ENCODE measurements at places on chromosomes 4 and X. TPM values are rescaled to one million over a fixed set of nuclear protein-coding genes. Genes with fewer than 3 reads are reported as not detected.

- no peak for DNase-seq
Observed at GRCh38 chr4:76060506-76060905, 14.0 kb upstream of the ART3 start.

GRCh38 chr4:188783606-188784160 lies 644.4 kb downstream of the TRIML1 start:
- DNase-seq: no peak

GRCh38 chrX:119669424-119670037 lies 23.4 kb downstream of the SEPTIN6 start:
- DNase-seq: peak; percentile 85

- no peak for DNase-seq
Observed at GRCh38 chr4:74950200-74950599, 17.3 kb downstream of the PARM1 start.

DNA sequence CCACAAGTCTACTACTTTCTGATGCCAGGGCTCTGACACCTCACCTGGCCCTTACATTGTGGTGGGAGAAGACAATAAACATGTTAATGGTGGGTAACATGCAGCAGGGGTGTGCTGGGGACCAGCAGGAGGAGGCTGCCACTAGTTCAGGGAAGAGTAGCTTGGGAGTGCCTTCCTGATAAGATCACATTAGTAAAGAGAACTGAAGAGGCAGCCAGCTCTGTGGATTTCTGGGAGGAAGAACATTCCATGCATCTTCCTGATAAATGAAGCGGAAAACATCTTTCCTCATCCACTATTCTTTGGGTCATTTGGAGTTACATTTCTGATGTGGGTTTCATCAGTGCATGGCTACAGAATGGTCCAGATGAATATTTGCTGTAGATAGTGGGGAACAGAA lies 9.0 kb downstream of the RNF150 start:
- DNase-seq: no peak

DNA sequence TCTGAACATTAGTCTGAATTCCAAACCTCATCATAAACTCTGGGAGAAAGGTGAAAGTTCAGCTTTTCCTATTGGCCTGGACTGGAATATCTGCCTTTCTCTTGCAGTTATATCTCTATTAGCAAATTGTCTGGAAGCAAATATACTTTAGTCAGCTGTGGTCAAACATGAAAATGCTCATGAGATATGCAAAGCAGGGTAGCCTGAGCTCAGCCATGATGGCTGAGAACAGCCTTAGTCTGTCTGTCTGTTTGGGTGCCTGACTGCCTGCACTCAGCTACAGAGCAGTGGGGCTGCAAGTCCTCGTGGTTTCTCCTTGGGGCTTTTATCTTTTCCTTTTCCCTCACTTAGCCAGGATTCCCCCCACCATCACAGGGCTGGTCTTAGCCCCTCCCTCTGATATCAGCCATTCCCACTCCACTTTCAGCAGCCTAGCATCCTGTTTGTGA lies 19.5 kb upstream of the PGRMC2 start:
- DNase-seq: no peak

- no peak for DNase-seq
Observed at GRCh38 chrX:5054852-5055251, 1173.8 kb downstream of the NLGN4X start.

- no peak for DNase-seq
Observed at GRCh38 chr4:33184657-33185290, 2464.6 kb downstream of the PCDH7 start.

GRCh38 chr4:159512348-159512747 lies 409.5 kb downstream of the RAPGEF2 start:
- DNase-seq: no peak

- DNase-seq: no peak
Observed at GRCh38 chr4:78629991-78630541, 78.5 kb downstream of the ANXA3 start.

ADGRL3 gene
- 0.13 TPM for total RNA-seq

DNA sequence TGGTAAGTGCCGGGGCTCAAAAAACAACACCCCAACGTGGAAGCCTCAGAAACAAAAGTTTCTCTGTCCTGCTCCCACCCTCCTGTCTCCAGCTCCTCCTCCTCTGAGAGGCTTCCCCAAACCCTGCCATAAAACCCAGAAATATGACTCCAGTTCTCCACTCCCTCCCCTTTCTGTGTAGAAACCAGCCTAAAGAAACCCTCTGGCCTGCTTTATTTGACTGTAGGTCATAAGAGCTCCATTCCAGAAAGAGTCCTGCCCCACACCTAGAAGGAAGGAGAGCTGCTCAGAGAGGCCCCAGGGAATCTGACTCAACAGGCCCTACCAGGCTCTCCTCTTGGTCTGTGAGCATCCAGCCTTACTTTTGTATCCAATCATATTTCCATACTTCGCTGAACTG lies 872 bp upstream of the S100P start:
- DNase-seq: no peak

TEX13D gene
- not detected for total RNA-seq

DNA sequence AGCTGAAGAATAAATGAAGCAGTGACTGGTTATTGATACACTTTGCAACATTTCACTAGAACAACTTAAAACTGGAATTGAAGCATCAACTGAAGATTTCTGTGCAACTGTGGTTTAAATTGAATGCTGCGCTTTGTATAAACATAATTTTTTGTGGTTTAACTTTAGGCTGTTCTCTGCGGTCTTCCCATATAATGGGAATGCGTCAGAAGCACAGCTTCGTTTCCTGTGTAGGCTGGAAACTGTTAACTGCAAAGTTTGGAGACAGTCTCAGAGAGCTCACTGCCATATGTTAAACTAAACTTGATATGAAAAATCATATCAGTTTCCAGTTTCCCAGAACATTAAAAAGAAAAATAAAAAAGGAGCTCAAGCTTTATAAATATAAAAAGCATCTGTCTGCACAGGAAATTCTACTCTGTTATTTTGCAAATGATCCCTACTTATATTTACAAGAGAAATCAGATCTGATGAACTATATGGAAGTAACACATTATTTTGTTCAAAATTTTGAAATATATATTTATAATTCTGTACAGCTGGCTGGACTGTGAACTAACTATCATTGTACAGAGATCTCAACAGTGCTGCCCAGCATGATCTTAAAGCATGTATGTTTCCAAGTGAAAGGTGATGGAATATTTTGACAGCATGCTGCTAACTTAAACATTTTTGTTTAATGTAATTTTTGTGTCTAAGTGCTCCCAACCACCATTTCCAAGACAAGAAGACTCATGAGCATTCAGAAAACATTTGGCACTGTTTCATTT lies 139.9 kb downstream of the NDST3 start:
- DNase-seq: peak; percentile 11

FHIP1A gene
- total RNA-seq: 0.76 TPM
